ENCODE measurements at places on chromosomes 12 and 14.

GRCh38 chr12:30614031-30614430, 81.6 kb downstream of the IPO8 start:
- DNase-seq: no peak

GRCh38 chr14:77204459-77204771, 22.8 kb downstream of the TMEM63C start:
- no peak for DNase-seq

DNA sequence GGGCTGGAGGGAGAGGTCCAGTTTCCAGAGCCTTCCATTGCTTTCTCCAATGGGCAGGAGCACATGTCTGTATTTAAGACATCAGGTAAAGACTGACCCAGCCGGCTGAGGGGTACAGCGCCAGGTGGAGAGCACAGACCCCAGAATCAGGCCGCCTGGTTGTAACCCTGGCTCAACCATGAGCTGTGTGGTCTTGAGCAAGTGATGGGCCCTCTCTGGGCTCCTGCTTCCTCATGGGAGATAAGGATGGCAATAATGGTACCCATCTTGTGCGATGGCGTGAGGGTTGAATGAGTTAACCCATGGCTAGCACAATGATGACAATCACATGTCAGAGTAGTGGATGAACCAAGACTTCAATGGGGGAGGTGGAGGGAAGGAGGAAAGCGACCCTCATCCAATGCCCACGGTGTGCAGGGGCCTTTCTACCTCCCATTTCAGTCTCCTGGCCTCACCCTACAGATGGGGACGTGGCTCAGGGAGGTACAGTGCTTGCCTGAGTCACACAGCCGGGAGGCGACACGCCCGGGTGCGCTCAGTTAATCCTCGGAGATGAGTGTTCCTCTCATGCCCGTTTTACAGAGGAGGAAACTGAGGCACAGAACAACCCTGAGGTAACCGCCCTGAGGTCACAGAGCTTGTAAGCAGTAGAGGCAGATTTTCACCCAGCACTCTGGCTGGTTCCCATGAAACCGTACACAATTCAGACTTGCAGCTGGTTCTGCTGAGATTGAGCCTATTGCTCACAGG, 163.9 kb downstream of the RBM19 start:
- no peak for DNase-seq

GRCh38 chr14:36517242-36518030, 2.6 kb downstream of the NKX2-1 start:
- no peak for DNase-seq

- peak; percentile 65 for DNase-seq
These were observed 721 bp downstream of the CABP1 start for GRCh38 chr12:120640861-120641833.

DNA sequence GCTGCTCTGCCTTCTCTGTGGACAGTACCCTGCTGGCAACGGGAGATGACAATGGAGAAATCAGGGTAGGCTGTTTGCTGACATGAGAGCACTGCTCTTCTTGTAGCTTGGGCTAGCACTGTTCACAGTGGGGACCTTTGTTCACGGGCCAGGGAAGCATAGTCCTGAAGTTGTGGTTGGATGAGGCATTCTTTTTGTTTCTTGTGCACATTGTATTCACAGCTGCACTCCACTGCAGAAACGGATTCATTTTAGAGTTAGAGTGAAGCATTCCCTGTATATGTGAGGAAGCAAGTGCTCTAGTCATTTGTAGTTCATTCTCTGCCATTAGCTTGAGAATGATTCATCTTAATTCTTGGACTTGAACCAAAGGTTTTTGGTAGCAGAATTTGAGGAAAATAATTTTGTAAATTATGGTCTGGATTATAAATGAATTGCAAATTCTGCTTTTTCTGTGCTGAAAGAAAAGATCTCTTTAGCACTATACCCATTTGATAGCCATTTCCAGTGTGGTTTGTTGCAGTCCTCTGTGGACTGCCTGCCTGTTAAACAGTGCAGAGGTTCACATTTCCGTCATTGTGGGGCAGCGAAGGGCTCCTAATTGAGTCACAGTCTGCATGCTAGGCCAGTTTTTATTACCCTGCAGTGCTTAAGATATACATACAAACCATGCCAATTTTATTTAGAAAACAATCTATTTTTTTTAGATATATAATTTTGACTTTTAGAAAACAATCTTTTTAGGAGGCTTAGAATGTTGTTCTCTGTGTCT, 80.6 kb downstream of the APAF1 start:
- peak; percentile 37 for DNase-seq

- no peak for DNase-seq
These were observed 1.7 kb upstream of the PAPLN start for GRCh38 chr14:73235531-73236155.

DNA sequence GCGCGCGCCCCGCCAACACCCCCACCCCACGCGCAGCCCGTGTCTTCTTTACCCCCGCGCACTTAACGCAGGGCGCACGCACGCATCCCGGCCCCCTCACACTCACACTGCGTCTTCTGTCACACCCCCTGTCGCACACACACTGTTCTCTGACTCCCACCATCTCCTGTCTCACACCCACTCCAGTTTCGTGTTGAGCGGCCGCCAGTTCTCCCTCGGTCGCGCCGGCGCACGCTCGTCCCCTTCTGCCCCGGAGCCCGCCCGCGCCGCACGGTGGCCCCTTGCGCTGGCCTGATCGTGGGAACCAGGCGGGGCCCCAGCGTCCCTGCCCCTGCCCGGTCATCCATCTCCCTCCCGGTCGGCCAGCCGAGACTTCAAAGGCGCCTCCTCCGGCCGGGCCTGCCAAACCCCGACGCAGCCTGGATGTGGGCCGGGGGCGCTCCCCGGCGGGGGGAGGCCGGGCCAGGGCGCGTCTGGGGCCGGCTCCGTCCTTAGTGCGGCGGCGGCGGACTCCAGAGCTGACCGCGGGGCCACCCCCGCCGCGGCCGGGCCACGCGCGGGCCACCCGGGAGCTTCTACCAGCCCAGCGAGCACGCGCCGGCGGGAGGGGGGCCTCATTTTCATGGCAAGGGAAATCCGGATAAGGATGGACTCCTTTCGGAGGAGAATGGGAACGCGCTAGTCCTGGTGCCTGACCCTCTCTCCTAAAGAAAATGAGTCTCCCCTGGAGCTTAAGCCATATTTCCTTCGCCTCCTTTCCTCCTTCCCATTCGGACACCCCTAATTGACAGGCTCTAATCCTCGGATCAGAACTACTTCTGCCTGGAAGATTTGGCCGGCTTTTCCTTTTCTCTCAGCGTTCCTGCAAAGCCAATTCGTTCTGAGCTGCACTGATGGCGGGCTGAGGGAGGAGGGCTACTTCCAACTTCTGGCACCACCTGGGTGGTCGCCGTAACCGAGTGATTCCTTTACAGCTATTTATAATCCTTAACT, 82.0 kb upstream of the HMGA2 start:
- peak; percentile 60 for DNase-seq

DNA sequence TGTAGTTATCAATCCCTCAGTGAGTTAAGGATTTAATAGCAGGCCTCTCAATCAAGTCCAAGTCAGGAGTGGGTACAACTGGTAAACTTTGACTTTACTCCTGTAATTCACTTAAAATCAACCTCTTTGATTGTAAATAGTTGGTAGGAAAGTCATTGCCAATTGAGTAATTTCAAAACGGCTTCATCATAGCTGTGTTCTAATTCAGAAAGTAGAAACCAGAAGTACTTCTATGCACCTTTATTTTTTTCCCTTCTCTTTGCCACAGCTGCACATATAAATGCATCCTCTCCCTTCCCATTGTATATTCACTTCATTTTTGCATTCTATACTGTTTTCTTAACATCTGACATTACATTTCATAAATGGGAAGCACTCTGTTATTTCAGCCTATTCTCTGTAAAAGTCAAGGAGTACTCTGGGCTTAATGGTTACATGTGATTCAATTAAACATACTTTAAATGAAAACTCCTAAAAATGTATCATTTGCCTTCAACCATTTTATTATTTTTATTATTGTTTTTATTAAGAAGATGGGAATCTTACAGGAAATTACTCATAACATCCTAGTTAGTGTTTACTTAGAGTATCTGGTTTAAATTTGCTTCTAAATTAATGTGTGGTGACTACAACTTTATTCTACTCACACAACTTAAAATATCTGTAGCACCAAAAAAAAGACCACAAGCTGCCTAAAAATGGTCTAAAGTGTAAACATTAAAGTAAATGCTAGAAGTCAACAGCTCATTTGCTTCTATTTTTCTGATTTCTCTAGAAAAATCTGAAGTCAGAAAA, 171.2 kb downstream of the CEP128 start:
- no peak for DNase-seq

DNA sequence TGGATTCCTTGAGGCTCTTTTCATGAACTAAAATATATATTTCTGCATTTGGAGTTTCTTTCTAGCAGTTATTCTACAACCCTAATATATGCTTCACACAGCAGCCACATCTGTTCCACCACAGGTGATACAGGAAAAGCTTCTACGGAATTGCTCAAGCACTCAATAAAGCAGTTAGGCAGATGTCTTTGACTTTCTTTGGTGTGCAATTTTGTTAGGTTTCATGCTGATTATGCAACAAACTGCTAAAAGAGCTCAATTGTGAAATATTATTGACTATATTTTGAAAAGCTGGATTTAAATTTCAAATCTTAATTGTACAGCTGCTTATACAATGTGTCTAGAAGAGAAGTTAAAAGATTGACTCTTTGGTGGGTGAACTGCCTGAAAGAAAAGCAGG, 1055.6 kb upstream of the FBXO33 start:
- no peak for DNase-seq

- no peak for DNase-seq
These were observed 23.1 kb downstream of the CATSPERB start for GRCh38 chr14:91708795-91709194.

DNA sequence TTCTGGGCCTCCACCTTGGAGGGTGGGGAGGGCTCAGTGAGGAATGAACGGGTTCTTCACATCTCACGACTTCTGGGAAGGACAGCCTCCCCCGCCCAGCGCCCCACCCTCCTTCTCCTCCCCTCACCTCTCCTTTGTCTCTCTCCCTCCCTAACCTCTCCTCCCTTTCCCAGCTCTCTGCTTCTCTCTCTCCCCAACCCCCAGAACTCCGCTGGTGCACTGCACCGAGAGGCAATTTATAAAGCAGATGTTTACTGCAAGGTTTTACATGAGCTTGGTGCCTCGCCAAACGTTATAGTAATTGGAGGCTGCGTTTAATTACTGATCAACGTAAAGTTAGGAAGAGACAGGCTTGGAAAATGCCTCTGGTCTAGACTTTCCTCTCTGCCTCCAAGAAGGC, 42.9 kb upstream of the FAM222A start:
- no peak for DNase-seq

DNA sequence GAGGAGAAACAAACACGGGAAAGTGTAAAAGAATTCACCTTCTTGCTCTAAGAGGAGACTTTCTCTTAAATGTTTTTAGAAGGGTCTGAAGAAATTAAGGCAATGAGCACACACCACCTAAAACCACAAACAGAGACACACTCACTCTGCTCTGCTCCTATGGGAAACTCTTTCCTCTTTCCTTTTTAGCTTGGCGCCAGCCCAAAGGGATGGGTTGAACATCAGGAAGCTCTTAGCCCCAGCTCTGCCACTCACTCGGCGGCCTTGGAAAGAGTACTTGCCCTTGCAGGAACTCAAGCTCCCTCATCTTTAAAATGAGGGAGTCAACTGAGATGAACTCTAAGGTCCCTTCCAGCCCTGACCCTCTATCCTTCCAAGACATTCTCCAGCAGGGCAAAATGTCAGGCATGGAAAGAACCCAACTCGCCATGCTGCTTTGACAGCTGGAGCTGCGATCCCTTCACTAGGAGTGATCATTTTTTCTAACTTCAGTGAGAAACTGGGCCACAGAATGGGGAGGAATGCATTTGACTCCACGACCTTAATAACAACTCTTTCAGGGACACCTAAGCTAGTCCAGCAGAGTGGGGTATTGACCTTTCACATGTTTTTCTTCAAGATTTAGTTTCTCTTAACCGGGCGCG, 980 bp upstream of the RNASE8 start:
- no peak for DNase-seq

DNA sequence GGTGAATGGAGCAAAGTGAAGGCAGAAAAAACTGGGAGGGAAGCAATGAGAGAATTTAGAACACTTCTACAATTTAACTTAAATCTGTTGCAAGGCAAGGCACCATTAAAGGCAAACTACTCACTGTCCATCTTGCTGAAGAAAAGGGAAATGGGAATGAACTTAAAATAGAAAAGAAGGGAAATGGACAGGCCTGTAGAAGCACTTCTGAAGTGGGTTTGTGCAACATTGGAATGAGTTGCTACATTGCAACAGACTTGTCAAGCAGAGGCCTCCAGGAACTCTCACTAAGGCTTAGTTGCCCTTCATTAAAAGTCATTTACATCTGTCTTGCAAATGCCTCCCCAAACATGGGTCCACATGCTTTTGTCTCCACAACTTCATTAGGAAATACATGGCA, 13.7 kb upstream of the OR10AD1 start:
- DNase-seq: peak; percentile 90

GRCh38 chr14:54564868-54565784, 1.8 kb upstream of the SAMD4A start:
- peak; percentile 74 for DNase-seq

DNA sequence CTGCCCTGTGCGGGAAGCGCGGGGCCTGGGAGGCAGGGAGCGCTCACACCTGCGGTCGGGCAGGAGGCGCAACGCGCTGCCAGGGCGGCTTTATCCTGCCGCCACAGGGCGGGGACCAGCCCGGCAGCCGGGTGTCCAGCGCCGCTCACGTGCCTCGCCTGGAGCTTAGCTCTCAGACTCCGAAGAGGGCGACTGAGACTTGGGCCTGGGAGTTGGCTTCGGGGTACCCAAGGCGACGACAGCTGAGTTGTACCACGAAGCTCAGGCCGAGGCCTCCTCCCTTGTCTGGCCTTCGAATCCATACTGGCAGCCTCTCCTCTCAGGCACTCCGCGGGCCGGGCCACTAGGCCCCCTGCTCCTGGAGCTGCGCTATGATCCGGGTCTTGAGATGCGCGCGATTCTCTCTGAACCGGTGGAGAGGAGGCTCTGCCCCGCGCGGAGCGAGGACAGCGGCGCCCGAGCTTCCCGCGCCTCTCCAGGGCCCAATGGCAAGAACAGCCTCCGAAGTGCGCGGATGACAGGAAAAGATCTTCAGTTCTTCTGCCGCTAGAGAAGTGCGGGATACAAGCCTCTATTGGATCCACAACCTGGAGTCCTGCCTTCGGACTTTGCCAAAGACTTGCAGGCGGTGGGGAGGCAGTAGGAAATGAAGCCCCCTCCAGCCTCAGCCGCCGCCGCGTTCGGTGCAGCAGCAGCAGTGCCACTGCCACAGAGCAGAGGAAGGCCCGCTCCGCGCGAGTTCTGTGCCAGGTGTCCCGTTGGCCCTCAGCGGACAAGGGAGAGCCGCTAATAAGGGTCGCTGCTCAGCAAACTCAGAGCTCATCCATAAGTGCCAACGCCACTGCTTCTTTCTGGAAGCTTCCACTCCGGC, 6.8 kb downstream of the SIX1 start:
- DNase-seq: no peak

- DNase-seq: no peak
These were observed 2.0 kb downstream of the MYH7 start for GRCh38 chr14:23433457-23433856.

Data from suppressor macrophage (primary cell).